NCI-H748 treated with DMSO at 0.1 percent for 48 hours (cell line): ENCODE measurements at places on chromosomes 5 and 9.

DNA sequence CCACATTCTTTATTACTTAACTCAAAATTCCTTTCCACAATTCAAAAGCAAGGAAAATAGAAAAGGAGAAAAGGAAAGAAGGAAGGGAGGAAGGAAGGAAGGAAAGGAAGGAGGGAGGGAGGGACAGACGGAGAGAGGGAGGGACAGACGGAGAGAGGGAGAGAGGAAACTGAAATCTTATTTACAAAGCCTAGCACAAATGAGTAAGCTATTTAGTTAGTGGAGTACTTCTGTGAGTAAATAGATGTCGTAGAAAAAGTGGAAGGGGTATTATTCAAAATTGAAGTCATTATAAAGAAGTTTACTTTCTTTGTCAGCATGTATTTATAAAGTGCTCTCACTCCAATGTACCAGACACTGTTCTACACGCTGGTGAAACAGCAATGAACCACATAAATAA, 177.9 kb downstream of the CETN3 start:
- peak; percentile 38 for DNase-seq

- no peak for DNase-seq
These were observed 1.1 kb downstream of the SLCO4C1 start for GRCh38 chr5:102294886-102295395.

- no peak for DNase-seq
These were observed 1.1 kb downstream of the HEXB start for GRCh38 chr5:74685979-74686631.

DNA sequence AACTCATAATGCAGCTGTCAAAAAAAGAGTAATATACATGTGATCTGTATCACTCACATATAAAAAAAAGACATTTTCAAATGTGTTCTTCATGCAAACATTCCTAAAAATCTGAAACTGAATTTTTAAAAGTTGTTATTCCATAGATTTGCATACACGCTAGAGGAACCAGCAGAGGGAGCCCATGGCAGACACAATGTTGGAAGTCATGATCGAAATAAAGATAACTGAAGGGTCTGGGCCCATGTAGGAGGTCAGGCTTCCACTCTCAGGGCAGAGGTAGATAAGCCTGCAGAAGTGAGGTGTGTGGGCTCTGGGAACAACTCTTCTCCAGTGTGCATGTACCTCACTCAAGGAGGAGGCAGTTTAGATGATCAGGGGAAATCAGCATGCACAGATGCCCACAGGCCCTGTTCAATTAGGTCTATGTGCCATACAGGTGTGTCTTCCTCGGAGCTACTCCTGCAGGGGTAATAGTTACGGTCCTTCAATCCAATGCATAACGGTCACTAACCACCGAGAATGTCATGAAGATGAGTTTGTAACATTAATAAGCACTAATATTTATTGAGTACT, 208.6 kb downstream of the EPB41L4A start:
- peak; percentile 7 for DNase-seq

GRCh38 chr5:14741131-14741530, 76.6 kb downstream of the OTULIN start:
- DNase-seq = no peak

DNA sequence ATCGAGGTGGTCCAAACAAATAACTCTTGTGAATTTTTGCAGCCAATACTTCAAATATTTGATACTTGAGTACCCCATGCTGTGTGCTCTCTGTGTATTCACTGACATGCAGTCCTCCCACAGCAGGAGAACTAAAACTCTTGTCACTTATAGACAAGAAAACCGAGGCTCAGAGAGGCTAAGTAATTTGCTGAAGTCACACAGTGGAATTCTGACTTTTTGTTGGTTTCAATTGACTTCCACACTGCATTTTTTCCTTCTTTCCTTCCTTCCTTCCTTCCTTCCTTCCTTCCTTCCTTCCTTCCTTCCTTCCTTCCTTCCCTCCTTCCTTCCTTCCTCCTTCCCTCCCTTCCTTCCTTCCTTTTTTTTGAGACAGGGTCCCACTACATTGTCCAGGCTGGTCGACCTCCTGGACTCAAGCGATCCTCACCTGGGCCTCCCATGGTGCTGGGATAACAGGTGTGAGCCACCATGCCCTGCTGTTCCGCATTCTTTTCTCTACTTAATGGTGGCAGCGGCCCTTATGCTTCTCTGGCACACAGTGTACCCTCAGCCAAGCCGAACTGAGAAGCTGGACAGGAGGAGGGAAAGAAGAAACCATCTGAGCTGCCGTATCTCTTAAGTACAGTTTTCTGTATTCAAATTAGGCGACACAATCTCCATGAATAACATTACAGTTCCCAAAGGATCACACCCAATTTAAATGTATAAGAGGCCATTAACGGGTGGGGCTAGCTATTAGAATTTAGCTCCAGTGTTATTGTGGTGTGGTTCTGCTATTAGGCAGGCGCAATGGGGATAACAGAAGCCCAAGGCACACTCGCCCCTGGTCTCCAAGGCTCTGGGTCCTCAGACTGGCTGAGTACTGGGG, 38.4 kb upstream of the GRHPR start:
- DNase-seq = no peak

DNA sequence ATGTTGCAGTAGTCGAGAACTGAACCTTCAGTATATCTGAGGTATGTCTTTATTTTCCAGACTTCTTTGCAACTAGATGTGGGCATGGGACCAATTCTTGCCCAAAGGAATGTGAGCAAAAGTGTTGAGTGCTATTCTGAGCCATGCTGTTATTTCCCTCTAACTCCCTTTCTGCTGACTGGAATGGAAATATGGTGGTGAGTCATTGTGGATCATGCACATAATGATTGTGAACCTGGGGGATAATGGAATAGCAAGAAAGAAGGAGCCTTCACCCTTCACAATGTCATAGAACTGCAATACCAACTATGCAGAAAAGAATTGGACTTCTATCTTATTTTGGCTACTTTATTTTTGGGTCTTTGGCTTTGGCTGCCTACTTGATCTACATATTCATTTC, 10.3 kb upstream of the DOCK2 start:
- no peak for DNase-seq

- no peak for DNase-seq
These were observed 562.7 kb downstream of the TLE4 start for GRCh38 chr9:80134487-80134886.

GRCh38 chr9:83665580-83666200, 42.1 kb downstream of the UBQLN1 start:
- DNase-seq = no peak

- DNase-seq = peak; percentile 85
These were observed 39.4 kb downstream of the LURAP1L start for GRCh38 chr9:12813960-12814876.

- no peak for DNase-seq
These were observed 53.3 kb upstream of the LMNB1 start for GRCh38 chr5:126723643-126724042.

DNA sequence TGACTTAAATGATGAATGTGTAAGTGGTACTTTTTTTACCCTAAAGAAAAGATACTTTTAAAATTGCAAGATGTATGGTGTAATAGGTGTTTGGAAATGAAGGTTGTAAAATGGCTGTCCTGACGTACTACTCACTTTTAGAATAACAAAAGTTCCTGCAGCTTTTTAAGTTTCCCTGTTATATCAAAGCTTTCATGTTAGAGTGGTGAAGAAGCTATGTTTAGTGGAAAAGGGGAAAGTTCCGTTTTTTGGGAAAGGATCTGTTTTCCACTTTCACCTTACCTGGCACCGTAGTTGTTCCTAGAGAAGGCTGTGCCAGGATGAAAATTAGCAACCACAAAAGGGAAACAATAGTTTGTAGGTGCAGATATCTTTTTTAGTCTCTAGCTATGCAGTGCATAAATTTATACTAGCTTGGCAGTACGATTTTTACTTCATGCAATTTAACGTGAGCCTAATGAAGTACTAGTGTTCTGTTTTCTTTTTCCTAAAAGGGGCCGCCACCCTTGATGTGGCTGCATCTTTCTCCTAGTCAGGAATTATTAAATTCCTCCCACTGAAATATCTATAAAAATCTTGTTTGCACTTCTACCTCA, 1.3 kb downstream of the TNPO1 start:
- no peak for DNase-seq

GRCh38 chr5:130237721-130238120, 333.5 kb downstream of the CHSY3 start:
- DNase-seq = no peak

DNA sequence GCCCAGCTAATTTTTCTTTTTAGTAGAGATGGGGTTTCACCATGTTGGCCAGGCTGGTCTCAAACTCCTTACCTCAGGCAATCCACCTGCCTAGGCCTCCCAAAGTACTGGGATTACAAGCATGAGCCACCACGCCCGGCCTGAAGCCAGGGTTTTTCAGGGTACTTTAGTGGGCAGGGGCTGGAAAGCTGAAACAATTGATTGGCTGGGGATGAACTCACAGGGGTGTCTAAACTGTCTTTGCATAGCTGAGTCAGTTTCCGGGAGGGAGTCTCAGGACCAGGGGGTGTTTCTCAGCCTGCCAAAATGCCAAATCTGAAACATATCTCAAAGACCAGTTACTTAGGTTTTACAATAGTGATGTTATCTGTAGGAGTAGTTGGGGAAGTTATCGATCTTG, 46.1 kb downstream of the PRUNE2 start:
- no peak for DNase-seq

DNA sequence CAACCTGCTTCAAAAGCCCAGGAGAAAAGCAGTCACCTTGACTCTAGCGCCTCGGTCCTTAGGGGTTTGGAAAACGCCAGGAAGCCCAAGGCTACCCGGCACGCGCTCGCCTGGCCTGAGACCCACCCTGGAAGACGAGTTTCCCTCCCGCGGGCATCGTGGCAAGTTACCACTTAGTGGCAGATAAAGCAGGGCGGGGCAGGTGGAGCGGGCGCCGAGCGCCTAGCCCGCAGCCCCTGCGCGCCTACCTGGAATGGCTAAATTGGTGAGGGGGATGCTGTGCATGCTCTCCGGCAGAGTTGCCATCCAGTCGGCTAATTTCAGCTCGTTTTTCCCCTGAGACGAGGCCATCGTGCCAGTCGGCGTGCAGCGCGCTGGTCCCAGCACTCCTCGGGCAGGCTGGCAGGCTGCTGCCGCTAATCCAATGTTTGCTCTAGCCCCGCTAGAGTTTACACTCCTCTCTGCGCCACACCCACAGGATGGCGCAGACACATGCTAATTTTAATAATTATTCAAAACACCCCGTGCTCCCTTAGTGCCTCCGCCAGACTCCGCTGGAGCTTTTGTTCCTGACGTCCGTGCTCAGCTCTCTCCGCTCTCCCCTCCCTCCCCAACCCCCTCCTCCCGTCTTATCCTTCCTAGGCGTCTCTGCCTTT, at the start of gene PLCXD3:
PLCXD3 (minus strand) TSS at position 426 of the 656 bp plus-strand sequence; CDS start at position 351, 75 bp downstream.
- DNase-seq = peak; percentile 97
